Omental fat pad (tissue), 4 donors: ENCODE measurements at places on chromosomes 1 and 21. TPM values are rescaled to one million over a fixed set of nuclear protein-coding genes. Genes with fewer than 3 reads are reported as not detected.

DNA sequence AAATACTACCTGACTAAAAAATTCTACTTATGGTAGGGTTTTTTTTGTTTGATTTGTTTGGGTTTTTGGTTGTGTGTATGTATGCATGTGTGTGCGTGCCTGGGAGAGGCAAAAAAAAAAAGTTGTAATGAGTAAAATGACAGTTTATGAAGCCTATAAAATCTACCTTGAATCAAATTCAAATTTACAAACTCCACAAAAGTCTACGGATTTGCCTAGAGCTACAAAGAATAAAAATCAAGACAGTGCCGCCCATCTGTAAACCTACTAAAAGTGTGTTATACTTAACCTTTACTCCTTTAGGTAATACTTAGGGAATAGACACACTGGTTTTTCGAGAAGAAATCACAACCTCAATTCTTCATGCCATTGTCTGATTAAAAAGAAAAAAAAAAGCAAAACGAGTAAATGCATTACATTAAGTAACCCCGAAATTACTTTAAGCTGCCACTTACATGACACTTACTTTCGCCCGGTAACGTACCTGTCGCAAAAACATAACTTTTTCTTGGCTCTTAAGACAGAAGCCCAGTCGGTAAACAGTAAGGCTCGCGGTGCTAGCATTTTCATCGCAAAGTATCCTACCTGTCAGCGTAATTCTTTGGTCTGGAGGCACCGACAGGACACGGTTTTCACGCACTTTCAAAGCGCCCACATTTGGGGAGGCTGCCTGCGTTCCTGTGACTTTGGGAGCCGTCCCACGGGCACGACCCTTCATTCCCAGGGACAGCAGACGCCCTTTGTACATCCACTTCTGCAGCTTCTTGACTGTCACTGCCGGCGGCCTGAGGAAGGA lies 951 bp downstream of the SYDE2 start:
- no peak for DNase-seq

Gene AMY2A
- not detected for total RNA-seq

DNA sequence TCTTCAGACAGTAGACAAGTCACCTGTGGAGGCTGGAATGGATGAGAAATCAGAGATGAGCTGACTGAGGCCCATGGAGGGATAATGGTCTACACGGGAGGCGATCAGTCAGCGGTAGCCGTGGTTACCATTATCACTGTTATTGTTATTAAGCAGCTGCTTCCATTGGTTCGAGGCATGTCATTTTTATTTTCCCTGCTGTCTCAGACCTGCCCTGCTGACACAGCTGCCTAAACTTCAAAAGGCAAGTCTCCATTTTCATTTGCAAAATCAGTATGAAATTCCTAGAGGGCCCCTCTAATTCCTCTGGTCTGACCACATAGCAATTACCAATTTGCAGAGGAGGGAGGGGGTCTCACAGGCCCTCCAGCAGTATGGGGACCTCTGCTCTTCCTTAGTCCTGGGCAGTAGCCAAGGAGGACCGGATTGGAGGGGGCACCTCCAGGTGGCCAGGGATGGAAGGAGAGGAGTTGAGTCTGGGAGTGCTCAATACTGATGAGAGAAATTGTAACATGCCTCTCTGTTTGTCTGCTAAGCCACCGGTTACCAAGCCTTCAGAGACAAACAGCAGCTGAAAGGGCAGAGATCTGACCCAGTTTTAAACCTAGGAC lies 184.2 kb downstream of the TRABD2B start:
- no peak for DNase-seq

- no peak for DNase-seq
These were observed 583 bp downstream of the MEF2D start for GRCh38 chr1:156499842-156500542.

DNA sequence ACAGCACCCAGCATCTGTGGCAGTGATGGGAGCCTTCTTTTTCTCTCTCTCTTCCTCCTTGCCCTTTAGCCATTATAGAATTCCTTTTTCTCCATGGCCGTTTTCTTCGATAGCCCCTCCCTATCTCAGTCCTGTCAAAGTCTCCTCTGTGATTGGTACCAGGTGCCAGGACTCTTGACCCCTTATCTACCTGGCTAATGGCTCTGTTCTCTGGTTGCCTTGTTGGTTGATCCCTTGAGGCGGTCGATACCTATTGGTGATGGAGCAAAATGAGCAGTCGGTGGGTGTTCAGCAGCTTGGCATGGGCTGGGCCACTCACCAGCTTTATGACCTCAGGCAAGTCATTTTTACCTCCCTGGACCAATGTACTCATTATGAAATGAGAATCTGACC lies 2.0 kb downstream of the ATF3 start:
- no peak for DNase-seq

- DNase-seq = no peak
These were observed 1.5 kb upstream of the HSPA13 start for GRCh38 chr21:14384453-14384852.

DNA sequence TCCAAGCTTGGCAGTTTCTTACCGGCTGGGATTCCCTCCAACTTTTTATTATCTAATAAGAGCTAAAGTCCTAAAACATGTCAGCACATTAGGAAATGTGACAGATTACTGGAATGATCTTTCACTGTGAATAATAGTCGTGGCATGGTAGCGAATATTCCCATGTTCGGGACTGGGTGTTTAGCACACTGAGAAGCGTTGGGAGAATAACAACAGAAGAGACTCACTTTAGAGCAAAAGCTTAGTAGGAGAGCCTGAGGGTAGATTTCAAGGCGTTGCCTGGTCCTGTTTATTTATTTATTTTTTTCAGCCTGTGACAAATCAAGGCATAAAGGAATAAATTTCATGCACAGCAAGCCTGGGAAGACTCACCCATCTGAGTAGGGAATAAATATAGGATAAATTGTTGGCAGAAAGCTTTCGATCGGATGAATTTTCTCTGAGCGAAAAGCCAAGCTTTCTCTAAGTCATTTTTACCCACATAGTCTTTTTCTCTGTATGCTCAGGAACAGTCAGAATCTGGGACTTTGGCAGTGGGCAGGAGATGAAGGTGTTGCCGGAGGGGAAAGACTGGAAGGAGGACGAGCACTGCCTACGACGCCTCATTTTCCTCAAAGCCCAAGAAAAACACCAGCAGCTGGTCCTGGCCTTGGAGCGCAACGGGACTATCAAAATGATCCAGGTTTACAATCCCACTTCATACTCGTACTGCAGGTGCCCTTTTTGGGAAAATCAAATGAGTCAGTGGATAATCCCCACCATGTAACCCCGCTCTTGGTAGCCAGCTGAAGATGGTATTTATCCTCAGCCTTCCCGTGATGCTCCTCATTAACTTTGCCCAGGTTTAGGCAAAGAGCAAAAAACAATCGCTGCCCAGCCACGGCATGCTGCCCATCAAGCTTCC lies 97.2 kb downstream of the WDR64 start:
- DNase-seq = no peak

DNA sequence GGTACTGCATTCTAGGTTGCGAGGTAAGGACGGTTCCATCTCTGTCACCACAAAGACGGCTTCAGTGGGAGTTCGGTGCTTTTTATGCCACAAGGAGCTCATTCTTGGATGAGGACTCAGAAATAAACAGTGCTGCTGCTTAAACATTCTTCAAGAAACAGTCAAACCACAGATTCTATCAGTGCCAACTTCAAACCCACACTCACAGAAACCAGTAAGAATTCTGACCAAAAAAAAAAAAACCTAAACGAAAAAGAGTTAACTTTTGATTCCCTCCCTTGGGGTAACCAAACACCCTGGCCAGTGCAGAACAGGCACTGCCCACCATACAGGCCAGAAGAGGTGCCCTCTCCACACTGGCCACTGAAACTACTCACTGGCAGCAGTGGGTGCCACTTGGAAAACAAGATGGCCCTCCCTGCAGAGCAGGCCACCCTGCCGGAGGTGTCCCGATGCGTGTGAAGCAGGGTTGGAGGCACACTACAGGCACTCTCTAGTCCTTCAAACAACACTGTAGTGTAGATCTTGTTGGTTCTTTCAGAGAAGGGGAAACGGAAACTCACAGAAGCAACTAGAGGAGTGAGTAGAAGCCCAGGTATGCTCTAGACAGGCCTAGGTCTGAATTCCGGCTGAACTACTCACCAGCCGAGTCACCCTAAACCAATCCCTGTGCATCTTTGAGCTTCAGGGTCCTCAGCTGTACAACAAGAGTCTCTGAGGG lies 87.3 kb upstream of the TLR5 start:
- DNase-seq = no peak

Gene TTC4
- total RNA-seq = 29.5 TPM
